ENCODE measurements at places on chromosomes 1 and 21.

DNA sequence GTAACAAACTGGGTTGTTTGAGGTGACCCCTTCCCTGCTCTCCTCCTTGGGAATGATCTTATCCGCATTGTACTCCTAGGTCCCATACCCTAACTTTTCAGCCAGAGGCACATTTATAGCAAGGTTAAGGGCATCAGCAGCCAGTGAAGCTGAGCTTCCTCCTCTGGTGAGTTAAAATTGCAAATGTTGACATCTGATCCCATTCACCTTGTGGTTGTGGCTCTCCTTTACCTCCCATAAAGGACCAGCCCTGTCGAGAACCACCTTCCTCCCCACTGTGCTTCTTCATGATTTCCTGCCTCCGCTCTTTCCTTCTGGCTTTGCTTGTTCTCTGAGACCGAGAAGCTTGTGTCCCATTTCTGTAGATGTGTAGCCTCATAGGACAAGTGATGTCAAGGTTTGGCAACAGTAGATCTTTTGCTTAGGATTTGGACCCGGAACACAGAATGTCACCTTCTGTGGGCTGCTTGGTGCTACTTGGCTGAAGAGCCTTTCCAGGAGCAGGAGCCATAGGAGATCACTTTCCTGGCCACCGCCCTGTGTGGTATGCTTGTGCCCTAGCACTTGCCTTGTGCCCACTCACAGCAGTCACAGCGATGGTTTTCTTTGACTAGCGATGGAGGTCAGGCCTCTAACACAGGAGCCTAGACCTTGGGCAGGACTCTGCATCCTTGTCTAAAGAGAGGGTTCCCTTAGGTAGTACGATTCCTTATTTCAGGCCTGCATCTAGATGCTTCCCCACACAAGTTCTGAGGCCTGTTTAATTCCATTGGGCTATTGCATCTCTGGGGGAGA, 18.8 kb downstream of the SZRD1 start:
- no peak for DNase-seq

DNA sequence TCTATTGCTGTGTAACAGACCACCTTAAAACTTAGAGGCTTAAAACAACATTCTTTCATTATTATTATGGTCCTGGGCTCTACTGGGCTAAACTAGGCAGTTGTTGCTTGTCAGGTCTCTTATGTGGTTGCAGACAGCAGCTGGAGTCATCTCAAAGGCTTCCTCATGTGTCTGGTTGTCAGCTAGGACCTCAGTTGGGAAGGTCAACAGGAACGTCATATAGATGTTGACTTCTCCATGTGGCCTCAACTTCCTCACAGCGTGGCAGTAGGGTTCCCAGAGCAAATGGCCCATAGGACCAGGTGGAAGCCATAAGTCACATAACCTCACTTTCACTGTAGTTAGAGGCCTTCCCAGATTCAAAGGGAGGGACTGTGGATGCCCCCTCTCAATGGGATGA, 15.4 kb upstream of the MEF2D start:
- no peak for DNase-seq

DNA sequence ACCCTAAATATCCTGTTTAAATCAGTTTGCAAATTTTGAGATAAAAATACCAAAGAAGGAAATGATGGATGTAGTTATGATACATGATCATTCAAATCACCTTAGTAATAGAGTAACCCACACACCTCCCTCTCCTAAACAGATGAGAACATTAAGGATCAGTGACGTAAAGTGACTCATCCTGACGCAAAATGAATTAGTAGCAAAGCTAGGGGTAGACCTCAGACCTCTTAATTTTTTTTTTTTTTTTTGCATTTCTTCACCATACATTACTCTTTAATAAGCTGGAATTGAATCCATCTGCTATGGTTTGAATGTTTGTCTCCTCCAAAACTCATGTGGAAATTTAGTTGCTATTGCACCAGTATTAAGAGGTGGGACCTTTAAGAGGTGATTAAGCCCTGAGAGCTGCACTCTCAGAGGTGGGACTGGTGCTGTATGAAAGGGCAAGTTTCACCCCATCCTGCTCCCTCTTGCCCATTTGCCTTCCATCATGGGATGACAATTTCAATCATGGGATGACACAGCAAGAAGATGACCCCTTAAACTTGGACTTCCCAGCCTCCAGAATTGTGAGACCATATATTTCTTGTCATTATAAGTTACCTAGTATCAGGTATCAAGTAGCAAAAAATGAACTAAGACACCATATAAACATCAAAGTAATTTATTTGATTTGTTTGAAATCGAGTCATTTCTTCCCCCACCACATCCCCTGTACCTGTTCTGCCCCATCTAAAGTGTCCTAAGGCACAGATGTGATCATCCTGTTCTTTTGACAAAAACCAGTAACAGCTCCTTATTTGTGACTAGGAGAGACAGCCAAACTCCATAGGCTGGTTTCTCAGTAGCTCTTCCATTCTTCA, 114.6 kb upstream of the DUSP10 start:
- DNase-seq, result no peak

- no peak for DNase-seq
Measured at GRCh38 chr1:53662169-53662568, 76.8 kb downstream of the GLIS1 start.

- no peak for DNase-seq
Measured at GRCh38 chr1:36761113-36761512, 273.2 kb downstream of the GRIK3 start.

DNA sequence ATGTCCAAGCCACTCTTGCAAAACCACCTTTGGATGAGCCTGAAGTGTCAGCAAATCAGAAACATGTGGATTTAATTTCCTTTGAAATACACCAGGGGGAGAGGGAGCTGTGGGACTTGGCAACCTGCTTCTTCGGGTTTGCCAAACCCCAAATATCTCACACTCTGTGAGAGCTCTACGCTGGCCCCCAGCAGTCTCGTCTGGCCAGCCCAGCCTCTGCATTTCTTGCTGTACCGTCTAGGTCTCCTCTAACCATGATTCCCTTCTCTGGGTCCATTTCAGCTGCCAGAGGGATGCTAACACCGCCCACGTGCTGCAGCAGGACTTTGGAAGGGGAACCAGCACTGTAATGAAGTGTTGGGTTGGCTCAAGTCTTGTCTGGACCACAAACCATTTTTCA, 114.6 kb downstream of the MRPS6 start:
- DNase-seq, result peak; percentile 79

DNA sequence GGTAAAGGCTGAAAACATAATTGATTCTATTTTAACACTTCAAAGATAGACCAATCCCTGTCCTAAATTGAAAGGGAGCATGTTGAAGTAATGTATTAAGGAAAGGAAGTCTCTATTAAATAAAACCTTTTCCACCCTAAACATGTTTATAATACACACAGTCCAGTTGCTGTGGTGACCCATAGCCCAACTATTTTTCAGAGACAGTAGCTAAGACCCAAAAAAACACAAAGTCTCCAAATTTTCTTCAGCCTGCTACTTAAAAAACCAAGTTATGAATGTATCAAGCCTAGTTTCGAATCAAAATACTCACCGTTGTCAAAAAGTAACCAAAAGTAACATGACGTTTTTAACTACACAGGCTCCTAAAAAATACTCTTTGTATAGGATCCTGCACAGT, 1.6 kb downstream of the ELK4 start:
- DNase-seq, result no peak

DNA sequence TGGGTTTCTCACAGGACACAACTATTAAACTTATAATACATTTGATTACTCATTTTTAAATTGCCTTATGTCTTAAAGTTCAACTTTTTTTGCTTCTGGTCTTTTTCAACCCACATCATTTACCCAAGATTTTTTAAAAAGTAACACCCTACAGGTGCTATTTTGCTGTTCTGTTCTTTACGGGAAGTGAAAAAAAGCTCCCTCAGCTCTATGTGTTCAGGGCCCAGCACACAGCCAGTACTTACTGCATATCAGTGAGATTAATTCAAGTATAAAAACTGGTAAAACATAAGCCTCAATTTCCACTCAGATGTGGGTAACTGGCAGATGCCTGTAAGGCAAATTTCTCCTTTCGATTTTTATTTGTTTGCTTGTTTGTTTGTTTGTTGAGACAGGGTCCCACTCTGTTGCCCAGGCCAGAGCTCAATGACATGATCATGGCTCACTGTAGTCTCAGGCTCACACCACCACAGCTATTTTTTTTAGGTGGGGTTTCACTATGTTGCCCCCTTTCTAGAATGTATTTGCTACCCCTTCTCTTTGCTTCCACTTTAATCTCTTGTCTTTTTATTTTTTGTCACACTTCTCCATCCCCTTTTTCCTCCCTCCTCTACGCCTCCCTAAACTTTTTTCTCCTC, 20.3 kb downstream of the RNASEL start:
- no peak for DNase-seq
